ENCODE measurements at places on chromosomes 1 and 21.

DNA sequence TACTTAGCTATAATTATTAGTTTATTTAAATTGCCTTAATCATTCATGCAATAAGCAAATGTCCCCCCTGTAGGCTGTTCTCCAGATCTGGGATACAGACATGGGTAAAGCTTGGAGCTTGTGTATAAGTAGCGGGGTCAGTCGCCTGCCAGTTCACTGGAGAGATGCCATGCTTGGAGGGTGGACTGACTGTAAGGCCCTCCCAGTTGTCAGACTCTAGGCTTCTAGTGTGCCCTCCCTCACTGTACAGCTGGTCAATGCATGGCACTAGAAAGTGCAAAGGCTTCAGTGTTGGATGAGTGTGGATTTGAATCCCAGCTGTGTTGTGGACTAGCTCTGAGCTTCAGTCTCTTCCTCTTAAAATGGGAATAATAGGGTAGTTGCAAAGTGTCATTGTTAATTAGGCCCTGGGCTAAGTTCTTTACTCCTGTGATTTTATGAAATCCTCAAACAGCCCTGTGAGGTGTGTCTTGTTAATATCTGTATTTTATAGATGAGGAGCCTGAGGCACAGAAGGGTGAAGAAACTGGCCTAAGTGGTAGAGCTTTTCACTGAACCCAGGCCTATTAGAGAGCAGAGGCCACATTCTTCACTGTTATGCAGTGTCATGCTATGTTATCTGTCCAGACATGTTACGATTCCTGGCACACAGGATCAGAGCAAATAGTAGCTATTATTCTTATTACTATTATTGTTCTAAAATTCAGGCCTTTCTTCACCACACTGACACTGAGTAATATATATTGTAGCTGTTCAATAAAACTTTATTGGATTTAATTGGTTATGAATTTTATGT, 85.9 kb downstream of the ROR1 start:
- no peak for DNase-seq

- DNase-seq: no peak
Measured at GRCh38 chr1:46545784-46546183, 5.7 kb downstream of the KNCN start.

DNA sequence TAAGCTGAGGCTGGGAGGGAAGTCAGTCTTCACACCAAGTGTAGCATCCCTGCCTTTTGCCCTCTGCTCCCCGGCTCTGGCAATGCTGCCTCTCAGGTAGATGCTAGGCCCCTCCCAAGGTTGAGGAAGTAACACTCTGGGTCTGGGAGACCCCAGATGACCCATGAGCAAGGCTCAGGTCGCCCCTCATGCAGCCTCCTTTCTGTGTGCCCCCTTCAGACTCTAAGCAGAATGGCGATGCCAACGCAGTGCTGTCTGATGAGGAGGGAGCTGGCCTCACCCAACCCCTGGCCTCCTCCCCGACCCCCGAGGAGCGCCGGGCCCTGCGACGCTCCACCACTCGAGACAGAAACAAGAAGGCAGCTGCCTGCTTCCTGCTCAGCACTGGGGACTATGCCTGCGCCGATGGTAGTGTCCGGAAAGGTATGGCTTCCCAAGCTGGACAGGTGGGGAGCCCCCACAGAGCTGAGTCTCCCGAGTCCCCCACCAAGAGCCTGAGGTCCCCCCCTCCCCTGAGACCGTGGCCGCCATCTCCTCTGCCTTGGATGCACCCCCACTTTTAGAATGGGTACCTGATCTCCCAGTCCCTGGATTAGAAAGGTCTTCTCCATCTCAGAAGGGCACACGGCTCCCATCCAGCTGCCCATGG, 15.8 kb downstream of the KCNC4 start:
- DNase-seq: no peak

DNA sequence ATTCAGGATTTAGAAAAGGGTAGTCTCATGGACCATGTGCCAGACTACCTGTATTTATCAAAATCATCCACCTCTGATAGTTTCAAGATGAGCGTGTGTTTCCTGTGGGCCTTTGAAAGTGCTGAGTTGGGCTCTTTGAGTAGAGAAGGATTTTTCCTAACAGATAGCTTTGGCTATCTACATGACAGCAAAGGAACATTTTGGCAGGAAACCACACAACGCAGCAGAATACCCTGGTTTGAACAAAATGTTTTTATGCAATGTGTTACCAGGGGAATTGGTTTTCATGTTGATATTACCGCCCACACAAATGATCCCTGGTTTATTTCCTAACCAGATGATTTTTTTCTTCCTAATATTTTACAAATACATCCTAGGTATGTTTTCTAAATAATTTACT, 431.4 kb downstream of the NEGR1 start:
- no peak for DNase-seq

GRCh38 chr1:8653878-8654277, 163.6 kb downstream of the RERE start:
- DNase-seq: no peak

GRCh38 chr1:54024358-54024757, 6.4 kb upstream of the LDLRAD1 start:
- DNase-seq: no peak

DNA sequence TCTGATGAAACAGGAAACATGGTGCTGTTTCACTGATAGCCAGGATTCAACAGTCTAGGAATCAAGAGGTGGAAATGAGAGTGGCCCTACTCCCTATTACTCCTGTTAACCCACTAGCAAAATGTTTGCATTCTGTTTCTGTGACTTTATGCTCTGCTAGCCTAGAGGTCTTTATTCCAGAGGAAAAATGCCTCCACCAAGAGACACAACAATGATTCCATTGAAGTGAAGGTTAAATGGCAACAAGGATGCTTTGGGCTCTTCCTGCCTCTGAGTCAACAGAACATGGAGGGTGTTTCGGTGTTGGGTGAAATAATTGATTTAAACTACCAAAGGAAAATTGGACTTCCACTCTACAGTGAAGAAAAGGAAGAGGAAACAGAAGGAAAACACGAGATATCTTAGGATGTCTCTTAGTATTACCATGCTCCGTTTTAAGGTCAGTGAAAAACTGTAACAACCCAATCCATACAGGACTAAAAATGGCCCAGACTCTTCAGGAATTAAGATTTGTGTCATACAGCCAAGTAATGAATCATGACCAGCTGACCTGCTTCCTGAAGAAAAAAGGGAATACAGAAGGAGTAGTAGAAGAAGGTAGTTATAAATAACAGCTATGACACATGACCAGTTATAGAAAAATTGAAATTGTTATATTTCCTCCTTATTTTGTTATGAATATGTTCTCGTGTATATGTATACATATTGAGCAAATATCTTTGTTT, 1237.8 kb downstream of the NCAM2 start:
- no peak for DNase-seq

GRCh38 chr1:8818325-8818775, 910 bp upstream of the RERE start:
- no peak for DNase-seq

GRCh38 chr21:33550772-33551660, 8.2 kb downstream of the SON start:
- DNase-seq: no peak

- DNase-seq: no peak
Measured at GRCh38 chr1:31626223-31627207, 9.0 kb downstream of the HCRTR1 start.

GRCh38 chr1:197463142-197463541, 195.1 kb downstream of the CRB1 start:
- DNase-seq: no peak

GRCh38 chr1:235045034-235045690, 83.5 kb downstream of the TOMM20 start:
- no peak for DNase-seq

- no peak for DNase-seq
Measured at GRCh38 chr1:94055459-94056122, 65.4 kb downstream of the ABCA4 start.

DNA sequence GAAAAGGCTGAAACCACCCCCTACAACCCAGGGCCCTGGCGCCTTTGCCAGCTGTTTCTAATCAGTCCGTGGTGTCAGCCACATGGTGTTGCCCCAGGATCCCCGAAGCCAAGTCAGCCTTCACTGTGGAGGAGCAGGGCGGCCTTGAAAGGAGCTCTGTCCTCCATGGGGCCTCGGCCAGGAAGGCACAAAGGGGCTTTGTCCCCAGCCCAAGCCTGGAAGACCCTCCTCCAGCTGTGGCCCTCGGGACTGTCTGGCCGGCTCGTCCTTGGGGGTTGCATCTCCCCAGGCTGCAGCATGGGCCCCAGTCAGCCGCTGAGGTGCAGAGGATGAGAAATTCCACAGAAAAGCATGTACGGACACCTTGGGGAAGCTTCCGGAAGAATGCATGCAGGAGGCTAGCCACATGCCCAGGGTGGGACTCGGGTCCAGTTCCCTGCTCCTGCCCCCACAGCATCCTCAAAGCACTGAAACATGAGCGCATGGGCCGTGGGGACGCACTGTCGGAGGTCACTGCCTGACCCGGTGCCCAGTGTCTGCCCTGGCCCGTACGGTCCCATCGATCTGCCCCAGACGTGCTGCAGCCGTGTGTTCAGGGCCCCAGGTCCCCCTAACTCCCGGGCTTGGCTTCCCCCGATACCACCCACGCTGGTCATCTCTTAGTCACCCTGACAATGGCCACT, 38.6 kb upstream of the POFUT2 start:
- DNase-seq: no peak

DNA sequence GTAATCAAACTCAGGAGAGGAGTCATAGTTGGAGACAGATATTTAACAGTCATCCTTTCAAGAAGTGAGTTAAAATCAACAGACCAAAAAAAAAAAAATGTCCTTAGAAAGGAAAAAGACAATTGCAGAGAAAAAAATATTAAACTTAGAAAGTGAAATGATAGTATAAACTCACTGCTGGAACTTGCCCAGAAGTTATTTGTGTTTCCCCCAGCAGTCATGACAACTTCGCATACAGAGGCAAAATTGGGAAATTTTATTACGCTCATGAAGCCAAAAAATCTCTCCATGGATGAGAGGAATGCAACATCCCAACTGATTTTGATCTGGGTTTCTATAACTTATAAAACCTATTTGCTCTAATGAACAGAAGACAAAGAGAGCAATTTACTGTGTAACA, 198.2 kb downstream of the LRRC7 start:
- no peak for DNase-seq

DNA sequence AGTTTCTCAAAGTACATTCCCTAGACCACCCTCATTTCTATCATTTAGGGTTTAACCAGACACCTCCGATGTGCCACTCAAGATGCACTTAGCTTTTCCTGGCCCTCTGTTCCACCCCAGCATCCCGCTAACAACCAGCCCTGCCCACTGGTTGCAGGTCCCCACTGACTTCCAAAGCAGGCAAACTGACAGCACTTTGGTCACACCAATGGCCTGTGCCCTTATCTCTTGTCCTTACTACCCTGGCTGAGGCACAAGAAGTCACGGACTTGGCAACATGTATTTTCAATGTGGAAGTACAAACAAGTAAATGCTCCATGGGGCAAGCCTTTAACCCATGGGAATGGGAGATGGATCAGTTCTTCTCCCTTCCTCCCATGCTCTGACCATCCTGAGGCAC, 357.1 kb downstream of the OMA1 start:
- DNase-seq: no peak

DNA sequence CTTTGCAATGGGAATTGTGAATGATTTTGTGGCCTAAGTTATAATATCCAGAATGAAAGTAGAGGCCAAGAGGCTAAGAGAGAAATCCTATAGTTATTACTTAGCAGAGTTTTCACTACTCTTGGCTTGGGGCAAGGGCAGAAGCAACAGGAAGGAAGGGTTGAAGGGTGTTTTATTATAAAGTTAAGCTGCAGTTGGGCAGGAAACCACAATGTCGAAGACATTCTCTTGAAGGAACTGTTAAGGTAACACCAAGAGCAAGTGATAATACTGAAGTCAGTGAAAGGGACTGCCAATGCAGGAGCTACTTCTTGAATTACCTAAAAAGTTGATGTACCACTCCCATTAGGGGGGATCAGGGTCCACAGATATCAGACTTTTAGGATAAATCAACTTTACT, 8.3 kb downstream of the XCL2 start:
- DNase-seq: no peak

GRCh38 chr1:182599339-182599738, 4.8 kb downstream of the RGS16 start:
- DNase-seq: no peak

DNA sequence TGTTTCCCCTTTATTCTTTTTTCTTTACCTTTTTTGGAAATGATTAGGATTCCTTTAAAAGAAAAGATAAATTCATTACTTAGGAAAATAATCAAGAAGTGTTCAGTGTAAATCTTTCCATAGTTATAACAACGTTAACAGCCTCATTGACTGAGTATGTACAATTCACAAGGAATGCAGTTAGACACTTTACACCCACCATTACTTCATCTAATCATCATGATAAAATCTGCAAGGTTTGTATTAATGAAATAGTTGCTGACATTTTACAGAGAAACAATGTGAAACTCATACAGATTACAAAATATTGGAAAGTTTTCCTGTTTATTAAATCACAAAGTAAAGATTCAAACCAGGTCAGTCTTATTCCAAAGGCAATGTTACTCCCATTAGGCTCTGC, 59.3 kb upstream of the NEGR1 start:
- no peak for DNase-seq

- no peak for DNase-seq
Measured at GRCh38 chr1:175355414-175355813, 162.8 kb upstream of the KIAA0040 start.

DNA sequence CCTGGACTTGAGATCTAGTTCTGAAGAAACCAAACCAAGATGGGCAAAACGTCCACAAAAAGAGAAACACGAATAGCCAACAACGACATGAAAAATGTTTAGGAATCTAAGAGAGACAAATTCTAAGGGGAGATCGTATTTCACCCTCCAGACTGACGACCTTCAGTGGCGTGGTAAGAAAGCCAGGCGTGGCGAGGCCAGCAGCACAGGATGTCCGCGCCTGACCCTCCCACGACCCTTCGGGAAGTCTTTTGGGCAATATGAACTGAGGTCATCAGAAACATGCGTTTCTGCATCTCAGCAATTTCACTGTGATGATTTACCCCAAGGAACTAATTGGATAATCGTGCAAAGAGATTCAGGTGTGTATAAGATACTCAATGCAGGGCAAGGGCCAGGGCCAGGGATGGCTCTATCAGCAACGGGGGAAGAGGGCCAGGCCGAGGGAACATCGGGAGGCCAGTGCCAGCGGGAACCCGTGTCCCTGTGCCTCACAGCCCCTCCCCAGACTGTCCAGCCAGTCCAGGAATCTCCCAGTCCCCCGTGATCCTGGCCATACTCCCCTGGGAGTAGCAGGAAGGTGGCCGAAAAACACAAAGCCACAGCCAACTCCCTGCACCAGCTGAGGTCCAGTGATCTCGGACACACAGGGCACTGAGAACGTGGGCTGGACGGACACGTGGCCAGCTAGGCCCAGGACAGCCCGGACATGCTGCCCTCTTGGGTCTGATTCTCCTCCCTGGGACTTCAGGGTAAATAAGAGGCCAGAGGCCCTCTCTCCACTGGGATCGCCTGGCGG, 53.6 kb upstream of the ADARB1 start:
- DNase-seq: no peak

GRCh38 chr1:223125766-223126165, 17.3 kb downstream of the TLR5 start:
- DNase-seq: no peak
